ENCODE measurements at places on chromosomes 6 and 20.
A peak's percentile ranks its signal among the peaks of the same experiment; 100 is the strongest.

DNA sequence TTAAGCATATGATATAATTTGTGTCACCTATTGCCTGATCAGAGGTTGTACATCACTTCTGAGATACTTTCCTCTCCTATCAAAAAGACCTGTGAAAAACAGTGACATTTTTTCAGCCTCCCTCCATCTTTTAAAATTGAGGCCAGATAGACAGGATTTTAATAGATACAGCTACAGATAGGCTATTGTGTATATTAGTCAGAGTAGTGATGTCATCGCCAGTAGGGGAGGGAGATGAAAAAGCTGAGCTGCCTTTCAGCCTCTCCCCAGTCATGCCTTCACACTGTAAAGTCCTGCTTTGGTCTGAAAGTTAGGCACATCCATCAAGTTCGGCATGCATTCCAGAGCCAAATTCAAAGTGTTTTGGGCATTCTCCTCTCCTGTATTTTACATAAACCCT, 7.9 kb upstream of the PABPC1L start:
- DNase-seq: no peak

DNA sequence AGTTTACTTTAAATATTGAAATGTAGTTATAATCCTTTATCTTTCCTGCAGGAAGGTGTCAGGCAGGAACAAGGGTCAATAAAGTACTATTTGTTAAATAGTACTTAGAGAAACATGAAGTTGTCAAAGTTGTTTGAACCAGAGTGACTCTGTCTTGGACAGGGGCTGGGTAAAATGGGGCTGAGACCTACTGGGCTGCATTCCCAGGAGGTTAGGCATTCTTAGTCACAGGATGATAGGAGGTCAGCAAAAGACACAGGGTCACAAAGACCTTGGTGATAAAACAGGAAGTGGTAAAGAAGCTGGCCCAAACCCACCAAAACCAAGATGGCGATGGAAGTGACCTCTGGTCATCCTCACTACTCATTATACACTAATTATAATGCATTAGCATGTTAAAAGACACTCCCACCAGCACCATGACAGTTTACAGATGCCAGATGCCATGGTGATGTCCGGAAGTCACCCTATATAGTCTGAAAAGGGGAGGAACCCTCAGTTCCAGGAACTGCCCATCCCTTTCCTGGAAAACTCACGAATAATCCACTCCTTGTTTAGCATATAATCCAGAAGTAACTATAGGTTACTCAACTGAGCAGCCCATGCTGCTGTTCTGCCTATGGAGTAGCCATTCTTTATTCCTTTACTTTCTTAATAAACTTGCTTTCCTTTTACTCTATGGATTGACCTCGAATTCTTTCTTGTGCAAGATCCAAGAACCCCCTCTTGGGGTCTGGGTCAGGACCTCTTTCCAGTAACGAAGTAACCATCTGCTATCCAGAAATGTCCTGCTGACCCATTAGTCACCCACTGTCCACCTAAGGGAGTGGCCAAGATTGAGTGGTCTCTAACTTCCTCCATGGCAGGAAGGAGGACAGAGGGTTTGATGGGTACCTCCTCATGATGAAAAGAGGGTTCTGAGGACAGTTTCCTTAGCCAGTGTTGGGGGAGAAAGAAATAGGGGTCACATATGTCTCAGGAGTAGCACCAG, 19.6 kb downstream of the SLC22A2 start:
- no peak for DNase-seq

DNA sequence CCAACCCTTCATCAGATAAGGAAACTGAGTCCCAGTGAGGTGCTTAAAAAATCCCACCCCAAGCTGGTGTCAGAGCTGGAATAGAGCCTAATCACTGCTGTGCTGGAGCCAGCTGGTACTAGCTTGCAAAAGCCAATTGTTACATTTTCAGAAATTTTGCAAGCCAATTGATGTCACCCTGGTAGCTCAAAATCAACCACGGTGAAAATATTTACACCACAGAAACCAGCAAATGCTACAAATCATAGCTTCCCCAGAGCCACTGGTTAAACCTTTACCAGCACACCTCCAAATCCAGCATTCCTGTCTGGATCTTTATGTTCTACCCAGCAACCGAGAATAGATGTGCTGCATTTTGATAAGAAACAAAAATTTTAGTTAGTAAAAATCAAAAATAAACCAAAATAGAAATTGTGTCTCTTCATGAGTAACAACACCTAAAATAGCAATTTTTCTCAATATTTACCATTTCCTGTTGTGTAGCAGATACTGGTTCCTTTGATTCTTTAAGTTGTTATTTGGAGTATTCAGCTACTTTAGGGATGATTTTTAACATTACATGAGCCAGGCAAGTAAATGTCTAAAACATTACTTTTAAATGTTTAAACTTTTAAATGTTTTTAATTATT, 7.2 kb upstream of the LCA5 start:
- peak; percentile 38 for DNase-seq

DNA sequence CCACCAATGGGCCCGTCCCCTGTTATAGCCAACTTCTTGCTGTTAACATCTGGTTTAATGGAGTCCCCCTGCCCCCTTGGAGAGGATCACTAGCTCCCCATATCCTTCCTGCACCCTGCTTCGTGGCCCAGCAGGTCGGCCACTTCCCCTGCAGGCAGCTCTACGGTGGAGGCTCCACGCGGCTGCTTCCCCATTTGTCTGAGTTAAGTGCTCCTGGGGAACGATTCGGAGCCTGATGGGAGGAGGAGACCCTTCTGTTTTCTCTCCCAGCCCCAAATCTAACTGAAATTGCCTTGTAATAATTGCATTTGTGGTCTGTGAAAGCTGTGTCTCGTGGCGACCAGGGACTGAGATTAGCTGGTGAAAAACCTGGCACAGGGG, 74.6 kb downstream of the SULF2 start:
- no peak for DNase-seq

DNA sequence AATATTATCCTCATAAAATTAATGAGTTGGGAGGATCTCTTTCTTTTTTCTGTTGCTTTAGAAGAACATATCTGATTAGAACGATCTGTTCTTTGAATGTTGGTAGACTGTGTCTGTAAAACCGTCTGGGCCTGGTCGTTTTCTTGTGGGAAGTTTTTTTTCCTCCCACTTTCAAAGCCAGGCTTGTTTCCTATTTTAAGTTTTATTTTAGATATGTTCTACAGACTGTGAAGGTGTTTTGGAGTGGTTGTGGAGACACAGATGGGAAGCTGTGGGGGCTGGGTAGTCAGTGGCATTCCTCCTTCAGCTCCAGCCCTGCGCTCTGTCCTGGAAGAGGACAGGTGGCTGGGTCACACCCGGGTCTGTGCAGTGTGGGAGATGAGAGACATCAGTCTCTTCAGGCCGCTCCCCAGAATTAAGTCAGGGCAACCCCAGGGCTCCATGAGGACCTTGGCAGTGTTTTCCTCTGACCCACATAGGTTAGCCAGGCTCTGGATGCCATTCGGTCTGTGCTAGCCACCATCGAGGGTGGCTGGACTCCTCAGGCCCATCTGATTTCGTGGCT, 92.0 kb upstream of the SCP2D1 start:
- DNase-seq: peak; percentile 63

GRCh38 chr6:156060013-156060412, 604.4 kb upstream of the NOX3 start:
- no peak for DNase-seq

GRCh38 chr20:1423625-1424106, 30.8 kb upstream of the FKBP1A start:
- no peak for DNase-seq

- DNase-seq: no peak
Observed at GRCh38 chr6:135222623-135223022, 41.5 kb downstream of the MYB start.

- no peak for DNase-seq
Observed at GRCh38 chr20:31934491-31934890, 17.4 kb downstream of the PDRG1 start.

DNA sequence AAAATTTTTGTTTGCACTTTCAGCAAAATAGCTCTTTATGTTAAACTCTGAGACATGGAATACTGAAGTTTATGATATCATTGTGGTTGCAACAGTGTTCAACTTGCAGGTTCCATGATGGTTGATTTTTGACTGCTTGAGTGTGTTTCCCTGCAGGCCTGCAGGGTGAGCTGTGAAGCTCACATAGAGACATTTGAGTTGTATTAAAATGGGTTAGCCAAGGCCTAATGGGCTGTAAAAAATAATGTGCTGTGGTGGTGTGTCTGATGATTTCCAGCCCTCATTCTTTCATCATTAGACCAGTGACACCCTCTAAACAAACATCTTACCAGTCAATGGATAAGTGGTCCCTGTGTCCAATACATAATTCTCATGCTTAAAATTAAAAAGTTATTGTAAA, 321.4 kb downstream of the FARS2 start:
- DNase-seq: no peak

DNA sequence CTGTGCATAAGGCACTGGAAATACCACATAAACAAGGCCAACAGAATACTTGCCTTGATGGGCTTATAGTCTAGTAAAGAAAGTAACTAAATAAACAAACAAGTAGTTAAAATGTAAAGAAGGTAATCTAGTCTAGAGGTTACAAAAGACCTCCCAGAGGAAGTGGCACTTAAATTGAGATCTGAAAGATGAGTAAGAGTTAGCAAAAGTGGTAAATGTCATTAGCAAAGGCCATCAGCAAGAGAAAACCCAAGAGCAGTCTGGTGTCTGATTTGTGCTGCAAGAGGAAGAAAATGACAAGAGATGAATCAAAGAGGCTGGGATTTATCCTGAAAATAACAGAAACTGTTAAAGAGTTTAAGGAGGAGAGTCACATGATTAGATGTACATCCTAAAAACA, 96.6 kb upstream of the SMLR1 start:
- DNase-seq: no peak

DNA sequence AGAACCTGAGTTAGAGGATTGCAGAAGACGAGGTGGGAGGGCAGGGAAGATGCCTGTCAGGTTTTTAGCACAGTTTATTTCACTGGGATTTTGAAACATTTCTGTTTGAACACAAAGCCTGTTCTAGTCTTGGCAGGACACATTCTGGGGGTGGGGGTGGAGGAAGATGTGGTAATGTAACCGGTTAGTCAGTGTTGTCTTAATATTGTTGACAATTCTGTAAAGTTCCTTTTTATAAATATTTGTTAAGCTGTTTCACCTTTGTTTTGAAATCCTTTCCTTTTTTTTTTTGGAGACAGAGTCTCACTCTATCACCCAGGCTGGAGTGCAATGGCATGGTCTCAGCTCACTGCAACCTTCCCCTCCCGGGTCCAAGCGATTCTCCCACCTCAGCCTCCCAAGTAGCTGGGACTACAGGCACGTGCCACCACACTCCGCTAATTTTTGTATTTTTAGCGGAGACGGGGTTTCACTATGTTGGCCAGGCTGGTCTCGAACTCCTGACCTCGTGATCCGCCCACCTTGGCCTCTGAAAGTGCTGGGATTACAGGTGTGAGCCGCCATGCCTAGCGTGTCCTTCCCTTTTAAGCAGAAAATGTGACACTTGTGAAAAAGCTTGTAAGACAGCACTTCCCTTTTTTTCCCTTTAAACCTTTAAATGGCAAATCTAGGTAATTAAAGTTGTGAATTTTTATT, 20.2 kb downstream of the SLC9A8 start:
- no peak for DNase-seq

GRCh38 chr20:18404172-18404571, 62.7 kb downstream of the DZANK1 start:
- peak; percentile 68 for DNase-seq

DNA sequence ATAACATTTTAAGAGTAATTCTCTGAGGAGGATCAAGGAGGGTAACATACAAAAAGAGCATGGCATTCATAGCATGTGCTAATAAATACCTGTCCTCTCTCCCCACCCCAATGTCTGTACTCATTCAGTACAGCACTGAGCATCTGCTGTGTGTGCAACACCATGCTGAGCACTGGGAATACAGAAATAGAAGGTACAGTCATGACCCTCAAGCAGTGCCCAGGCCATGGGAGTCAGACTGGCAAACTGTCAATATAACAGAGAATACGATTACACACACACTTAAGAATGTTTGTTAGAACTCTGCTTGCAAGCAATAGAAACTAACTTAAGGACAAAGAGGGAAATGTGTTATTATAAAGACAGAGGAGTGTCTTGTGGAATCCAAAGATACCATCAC, 24.7 kb upstream of the ZFAND3 start:
- peak; percentile 89 for DNase-seq

DNA sequence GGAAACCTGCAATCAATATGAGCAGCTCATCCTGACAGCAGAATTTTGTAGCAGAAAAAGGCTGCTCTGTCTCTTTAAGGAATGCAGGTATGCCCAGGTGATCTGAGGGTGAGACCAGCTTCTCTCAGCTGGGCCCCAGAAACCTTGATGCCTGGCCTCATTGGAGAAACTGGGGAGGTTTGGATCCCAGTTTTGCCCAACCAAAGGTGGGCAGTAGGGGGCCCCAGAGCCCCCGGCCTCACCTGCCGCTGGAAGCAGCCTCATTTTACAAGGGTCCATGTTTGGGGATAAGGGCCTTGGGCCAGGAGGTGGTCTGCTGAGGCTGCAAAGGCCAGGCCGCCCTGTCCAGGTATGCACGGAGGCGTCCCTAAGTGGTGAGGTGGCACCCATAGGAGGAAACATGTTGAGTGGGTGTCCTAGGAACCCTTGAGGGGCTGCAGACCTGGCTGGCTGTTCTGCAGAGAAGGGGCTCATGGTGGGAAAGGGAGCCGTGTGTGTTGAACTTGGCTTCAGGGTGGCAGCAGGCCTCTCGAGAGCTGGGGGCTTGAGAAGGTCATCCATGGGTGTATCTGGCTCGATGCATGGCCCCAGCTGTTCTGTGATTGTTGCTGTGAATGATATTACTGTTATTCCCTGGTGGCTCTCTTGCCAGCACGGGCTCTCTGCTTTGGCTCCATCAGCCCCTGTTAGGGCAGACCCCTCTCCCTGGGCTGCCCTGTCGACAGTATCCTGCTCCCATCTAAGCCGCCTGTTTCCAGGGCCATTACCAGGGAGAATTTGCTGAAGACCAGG, 208.4 kb downstream of the CDH4 start:
- no peak for DNase-seq

DNA sequence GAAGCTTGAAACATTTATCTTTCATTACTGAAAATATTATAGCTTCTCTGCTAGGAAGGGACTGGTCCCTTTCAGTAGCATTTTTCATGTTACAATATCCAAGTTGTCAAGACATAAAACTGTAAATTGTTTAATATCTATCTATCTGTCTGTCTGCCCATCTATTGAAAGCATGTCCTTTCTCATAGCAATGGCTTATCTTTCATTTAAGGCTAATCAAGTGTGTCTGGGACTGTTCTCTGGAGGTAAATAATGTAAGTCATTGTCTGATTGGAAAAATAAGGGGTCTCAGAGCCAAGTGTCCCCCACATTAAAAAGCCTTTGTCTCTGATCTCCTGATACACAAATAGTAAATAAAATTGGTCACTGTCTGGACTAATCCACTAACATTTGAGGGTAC, 135.5 kb downstream of the PKHD1 start:
- DNase-seq: no peak

DNA sequence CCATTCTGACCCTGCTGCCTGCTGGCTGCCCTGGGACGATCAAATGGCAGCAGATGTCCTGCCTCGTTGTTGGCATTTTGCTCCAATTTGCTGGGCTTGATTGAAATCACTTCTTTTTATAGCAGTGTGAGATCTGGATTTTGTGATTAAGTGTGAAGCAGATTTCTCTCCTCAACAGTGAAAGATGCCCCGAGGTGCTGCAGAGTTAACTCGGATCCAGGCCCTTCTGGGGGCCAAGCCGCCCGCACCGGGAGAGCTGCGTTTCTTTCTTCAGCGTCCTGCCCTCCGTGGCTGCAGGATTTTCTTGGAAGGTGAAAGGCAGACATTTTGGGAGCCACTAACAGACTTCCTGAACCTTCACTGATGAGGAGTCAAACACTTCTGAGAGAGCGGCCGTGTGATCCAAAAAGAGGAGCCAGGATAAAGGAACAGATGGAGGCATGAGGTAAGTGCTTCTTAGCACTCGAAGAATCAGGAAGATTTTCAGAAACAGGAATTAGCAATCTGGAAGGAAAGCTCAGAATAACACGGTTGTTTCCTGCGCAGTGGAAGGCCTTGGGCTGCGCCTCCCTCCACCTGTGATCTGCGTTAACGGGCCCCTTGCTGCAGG, 139.5 kb upstream of the AFDN start:
- DNase-seq: no peak
